ENCODE measurements at places on chromosomes 11 and 22. TPM values are rescaled to one million over a fixed set of nuclear protein-coding genes. Genes with fewer than 3 reads are reported as not detected.

The KDM4E gene
- polyA plus RNA-seq = 0.17 TPM

The MUC6 gene
- 17.8 TPM for polyA plus RNA-seq

DNA sequence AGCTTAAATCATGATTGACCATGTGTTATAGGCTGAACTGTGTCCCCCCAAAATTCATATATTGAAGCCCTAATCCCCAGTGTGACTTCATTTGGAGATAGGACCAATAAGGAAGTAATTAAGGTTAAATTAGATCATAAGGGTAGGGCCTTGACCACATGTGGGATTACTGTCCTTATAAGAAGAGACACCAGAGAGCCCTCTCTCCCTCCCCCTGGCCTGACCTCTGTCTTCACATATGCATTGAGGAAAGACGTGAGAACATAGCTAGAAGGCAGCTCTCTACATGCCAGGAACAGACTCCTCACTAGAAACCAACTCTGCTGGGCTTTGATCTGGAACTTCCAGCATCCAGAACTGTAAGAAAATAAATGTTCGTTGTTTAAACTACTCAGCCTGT is 13.6 kb upstream of the NUP50 start:
- no peak for DNase-seq

The OR52E4 gene
- not detected for polyA plus RNA-seq

DNA sequence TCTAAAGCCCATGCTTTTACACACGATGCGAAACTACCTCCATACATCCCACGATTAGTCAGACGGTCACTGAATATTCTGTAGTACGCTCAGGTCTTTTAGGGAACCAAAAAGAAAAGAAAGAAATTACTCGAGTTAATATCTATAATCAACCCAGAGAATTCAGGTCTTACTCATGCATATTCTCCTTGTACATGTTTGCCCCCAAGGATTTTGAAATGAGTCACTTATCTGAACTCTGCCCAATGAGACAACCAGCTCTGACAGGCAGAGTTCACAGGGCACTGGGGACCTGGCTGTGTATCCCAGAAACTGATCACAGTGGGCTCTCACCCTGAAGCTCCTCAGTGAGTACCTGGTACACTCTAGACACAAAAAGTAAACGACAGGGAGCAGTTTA is 29.2 kb downstream of the RASSF10 start:
- no peak for DNase-seq

The SUN2 gene
- 47.6 TPM for polyA plus RNA-seq

DNA sequence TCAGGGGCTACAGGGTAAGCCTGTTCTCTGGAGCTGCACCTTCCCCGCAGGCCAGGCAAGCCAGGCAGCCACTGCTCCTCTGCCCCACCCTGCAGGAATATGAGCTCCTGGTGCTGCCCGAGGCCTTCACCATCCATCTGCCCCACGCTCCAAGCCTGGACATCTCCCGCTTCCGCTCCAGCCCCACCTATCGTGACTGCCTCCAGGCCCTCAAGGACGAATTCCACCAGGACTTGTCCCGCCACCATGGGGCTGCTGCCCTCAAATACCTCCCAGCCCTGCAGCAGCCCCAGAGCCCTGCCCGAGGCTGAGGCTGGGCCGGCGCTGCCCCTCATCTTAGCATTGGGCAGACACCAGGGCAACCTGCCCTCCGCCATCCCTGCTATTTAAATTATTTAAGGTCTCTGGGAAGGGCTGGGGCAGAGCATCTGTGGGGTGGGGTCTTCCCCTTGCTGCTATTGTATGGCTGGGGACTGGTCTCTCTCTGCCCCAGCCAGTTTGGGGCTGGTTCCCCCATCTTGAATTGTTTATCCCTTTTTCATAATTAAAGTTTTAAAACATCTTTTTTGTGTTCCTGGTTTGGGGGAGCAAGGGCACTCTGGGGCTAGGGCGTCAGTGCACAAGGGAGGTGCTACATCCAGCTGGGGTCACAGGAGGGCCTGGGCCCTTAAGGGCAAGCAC is 6.2 kb downstream of the LARGE2 start:
- no peak for DNase-seq

The CARNS1 gene
- 1.1 TPM for polyA plus RNA-seq

DNA sequence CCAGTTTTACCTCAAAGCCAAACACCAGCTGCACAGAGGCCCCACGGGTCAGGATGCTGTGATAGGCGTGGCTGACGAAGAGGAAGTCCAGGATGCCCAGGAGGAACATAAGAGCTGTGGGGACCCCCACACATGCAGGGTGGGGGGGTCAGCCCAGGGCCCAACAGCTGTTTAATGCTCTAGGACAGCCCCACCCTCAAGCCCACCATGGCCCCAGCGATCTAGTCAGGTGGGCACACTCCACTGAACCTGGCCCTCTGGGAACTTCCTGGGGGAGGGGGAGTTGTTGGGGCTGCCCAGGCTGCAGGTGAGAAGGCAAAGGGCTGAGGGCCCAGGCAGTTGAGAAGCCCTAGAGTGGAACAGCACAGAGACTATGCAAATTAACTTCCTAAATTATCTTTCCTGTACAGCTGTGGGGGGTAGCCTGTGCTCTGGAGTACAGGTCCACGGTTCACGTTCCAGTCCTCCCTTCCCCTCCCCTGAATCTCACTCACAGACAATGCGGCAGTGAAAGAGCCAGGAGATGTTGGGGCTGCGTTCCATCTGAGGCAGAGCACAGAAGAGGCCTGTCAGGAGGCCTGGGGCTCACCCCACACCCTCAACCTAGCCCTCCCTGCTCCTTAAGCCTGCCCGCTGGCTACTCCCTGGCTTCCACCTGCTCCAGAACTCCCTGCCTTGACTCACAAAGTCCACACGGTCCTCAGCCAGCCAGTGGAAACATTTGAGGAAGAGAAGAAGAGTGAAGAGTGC is 1.9 kb downstream of the SYVN1 start:
- no peak for DNase-seq

- no peak for DNase-seq
These were observed at the start of gene OTOG for GRCh38 chr11:17547051-17547577. TSS of gene OTOG (plus strand) at chr11:17547259. CDS start at chr11:17547373, 114 bp downstream.

- DNase-seq = peak; percentile 50
These were observed 26.7 kb downstream of the UPB1 start for GRCh38 chr22:24521791-24522245.

- DNase-seq = no peak
These were observed 27.2 kb upstream of the PARVB start for GRCh38 chr22:43996981-43997265.

DNA sequence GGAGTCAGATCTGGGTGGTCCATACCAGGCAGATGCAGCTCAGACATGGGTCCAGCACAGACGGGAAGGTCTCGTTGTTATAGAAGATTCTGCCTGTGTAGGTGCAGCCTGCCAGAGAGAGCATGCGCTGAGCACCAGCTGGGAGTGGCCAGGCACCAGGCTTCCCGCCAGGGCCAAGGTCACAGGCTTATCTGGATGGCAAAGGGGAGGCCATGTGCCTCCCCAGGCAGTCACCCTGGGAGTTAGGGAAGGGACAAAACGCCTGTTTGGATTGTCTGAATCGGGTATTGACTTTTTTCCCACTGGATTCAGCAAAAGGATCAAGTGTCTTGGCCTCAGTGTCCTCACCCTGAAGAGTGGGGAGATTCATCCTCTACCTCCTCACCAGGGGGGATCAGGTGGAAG is 26.5 kb downstream of the PGA5 start:
- no peak for DNase-seq

The PDGFB gene
- 13.0 TPM for polyA plus RNA-seq

DNA sequence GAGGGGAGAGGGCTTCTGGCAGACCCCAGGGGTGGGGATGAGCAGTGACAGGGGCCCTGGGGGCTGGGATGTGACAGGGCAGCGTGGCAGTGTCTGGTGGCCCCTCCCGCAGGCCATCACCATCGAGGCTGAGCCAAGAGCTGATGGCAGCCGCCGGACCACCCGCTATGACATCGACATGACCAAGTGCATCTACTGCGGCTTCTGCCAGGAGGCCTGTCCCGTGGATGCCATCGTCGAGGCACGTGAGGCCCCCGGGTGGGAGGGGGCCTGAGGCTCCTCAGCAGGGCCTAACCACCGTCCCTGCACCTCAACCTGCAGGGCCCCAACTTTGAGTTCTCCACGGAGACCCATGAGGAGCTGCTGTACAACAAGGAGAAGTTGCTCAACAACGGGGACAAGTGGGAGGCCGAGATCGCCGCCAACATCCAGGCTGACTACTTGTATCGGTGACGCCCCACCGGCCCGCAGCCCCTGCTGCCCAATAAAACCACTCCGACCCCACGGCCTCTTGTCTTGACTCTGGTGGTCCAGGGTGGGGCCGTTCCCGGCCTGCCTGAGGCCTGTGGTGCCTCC is 2.6 kb upstream of the TCIRG1 start:
- DNase-seq = no peak

DNA sequence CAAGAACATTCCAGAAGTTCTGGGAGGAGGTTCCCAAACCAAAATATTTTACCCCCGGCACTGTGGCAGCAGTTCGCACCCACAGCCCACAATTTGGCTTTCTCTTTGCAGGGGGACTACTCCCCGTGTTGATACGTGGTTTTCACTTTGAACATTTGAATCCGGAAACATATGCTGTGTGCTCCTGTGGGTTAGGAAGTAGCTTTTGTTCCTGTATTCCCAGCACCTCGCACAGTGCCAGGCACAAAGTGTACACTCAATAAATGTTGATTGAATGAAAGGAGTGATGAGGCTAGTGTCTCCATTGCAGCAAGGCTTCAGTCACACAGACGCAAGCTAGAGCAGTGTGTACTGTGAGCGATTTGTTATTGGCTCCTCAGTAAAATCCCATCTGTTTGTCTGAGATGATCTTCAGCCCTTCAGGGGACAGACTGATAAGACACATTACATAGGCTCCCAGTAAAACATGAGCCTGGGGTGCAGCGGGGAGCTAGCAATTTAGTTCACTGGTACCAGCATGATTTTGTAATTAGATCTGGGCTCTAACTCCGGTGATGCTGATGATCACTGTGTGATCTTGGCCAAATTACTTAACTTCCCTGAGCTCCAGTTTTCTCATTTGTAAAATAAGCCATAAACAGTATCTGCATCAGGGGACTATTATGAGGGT is 2.2 kb downstream of the LAYN start:
- DNase-seq = no peak

- DNase-seq = no peak
These were observed 37.5 kb downstream of the PDHX start for GRCh38 chr11:34953955-34954354.

The NLRP10 gene
- not detected for polyA plus RNA-seq

GRCh38 chr11:36360318-36360717 is 64.2 kb downstream of the PRR5L start:
- DNase-seq = no peak

The RCOR2 gene
- polyA plus RNA-seq = 11.8 TPM

GRCh38 chr11:118226296-118226695 is 1.5 kb upstream of the JAML start:
- DNase-seq = no peak

The ZNF280A gene
- 0.07 TPM for polyA plus RNA-seq

GRCh38 chr11:29448246-29448877 is 568.5 kb downstream of the KCNA4 start:
- DNase-seq = no peak

DNA sequence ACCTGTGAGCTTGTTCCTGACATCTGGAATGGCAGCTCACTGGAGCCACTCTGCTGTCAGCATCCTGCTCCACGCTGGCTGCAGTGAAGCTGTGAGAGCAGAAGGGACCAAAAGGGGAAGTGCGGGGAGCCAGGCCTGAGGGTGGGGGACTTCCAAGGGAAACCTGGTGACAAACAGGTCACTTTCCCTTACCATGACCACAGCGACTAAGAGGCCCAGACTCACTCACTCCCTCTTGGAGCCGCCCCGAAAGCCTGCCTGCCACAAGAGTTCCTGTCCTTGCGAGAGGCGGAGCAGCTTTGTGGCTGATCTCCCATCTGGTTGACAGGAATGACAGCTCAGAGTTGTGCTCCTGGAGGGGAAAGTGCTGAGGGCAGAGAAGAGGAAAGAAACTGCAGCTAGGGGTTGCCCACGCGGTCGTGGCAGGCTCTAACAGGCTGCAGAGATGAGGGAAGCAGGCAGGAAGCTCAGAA is 183.8 kb upstream of the NTM start:
- DNase-seq = no peak

The HTR3B gene
- 0.08 TPM for polyA plus RNA-seq

GRCh38 chr11:78364128-78364751 is 53.4 kb downstream of the GAB2 start:
- DNase-seq = no peak

GRCh38 chr11:35085531-35086165 is 53.3 kb upstream of the CD44 start:
- DNase-seq = no peak

GRCh38 chr22:42910221-42910942 is 53.3 kb upstream of the ARFGAP3 start:
- no peak for DNase-seq

GRCh38 chr11:86941077-86941870 is 13.9 kb downstream of the FZD4 start:
- no peak for DNase-seq

DNA sequence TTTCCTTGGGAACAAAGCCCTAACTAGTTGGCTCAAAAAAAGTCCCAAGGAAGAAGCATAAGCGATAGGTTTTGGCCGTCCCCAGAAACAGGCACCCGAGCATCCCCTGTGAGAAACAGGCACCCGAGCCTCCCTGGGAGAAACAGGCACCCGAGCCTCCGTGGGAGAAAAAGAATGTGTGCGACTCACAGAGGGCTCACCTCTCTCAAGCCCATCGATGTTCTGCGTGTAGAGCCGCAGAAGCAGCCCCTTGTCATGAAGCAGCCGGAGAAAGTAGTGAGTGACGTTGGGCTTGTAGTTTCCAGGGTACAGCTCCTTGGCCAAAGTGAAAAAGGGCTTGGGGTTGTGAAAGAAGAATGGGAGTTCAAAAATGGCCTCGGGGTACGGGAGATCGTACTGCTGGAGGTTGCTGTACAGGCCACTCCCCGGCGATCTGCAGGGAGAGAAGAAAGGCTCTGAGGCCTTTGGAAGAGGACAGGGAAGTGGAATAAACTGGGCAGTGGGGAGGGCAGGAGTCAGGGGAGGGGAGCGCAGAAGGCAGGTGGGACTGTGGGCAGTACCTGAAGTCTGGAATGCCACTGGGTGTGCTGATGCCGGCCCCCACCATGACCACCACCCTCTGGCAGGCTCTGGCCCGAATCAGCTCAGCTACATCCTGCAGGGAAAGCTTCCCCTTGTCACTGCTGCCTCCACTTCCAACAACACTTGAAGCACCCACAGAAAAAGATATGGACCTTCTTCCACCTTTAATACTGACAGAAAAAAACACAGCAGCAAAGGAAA is 3.2 kb downstream of the SIRT3 start:
- DNase-seq = no peak

The GSTP1 gene
- polyA plus RNA-seq = 671 TPM

- no peak for DNase-seq
These were observed 2.4 kb downstream of the GAS2L1 start for GRCh38 chr22:29308791-29309262.

The DRD2 gene
- polyA plus RNA-seq = 0.22 TPM

All from right renal cortex interstitium (tissue), 3 donors.